ENCODE measurements at places on chromosomes 2 and 18.

DNA sequence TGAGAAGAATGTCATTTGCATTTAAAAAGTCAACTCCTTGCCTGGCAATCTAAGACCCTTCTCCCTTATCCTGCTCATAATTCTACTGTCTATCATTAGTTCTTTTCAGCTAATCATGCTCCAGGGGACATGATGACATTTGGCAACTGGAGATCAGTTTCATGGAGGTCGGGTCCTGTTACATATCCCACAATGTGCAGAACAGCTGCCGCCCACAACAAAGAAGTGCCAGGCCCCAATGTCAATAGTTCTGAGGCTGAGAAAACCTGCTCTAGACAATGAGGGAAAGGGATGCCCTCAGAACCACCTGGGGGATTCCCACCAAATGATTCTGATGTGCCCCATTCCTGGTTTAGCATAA, 53.4 kb upstream of the IL1RL1 start:
- DNase-seq: no peak

- no peak for DNase-seq
Observed at GRCh38 chr2:179338681-179339080, 74.0 kb upstream of the SESTD1 start.

DNA sequence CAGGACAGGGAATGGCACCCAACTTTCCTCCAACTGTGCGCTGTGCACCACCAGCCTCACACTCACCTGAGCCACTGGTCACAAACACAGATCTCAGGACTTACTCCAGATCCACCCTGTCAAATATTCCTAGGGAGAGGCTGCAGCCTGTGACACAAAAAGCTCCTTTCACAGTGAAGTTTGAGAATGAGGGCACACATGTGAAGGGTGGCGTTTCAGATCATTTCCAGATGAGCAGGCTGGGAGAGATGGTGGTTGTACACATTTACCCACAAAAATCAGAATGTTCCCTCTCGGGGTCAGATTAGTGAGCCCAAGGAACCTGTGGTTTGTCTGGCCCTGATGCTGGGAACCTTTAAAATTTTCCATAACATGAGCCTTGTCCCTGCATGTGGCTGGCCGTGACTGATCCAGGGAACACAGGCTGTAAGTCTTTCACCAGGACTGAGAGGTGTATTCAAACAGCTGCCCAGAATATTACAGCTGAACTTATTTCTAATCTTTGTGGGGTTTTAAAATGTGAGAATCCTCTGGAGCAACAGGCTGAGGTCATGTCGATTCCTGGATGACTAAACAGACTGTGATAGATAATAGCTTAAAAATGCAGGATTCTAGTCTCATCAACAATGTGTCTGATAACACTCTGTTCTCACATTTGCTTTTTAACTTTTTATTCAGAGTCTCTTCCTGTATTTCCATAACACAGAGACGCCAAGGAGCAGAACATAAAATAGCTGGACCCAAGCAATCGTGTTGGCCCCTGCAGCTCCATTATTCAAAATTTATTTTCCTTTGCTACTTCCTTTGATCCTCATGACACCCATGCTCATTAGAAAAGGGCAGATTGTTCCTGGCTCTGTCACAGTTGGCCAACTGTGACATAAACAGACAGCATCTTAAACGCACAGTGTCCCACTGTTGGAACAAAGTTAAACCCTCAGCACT, 35.5 kb downstream of the IL1R2 start:
- DNase-seq: no peak

GRCh38 chr2:151020411-151020810, 241.3 kb downstream of the RBM43 start:
- DNase-seq: no peak

GRCh38 chr2:231177156-231178025, 21.0 kb upstream of the ARMC9 start:
- no peak for DNase-seq

DNA sequence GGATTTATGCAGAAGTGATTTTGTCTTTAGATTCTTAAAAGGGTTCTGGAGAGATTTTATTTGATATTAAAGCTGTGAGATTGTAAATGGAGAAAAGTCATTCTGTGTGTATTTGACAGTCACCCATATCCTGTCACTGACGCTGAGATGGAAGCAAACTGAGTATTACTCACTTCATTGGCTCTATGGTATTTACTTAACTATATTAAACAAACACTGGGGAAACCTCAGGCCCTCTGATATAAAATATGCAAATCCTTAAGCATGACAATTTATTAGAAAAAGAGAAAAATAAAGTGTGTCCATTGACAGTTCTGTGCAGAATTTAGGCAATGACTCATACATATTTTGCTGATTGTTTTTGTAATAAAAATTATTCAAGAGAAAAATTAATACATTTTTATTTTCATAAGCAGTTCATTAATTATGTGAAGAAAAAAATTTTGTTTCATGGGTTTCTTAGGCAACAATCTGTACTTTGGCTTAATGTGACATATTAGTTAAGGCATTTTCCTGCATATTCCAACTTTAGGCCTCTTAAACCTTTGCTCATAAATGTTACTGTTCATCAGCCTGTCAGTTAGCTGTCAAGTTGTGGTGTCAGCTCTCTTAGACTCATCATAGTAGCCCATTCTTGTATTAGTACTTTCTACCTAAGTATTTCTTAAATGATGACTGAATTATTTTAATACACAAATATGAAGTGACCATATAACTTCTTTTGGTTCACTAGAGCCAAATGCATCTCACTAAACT, 99.9 kb downstream of the PARD3B start:
- DNase-seq: no peak

GRCh38 chr2:211181626-211182025, 625.2 kb downstream of the CPS1 start:
- DNase-seq: no peak

- no peak for DNase-seq
Observed at GRCh38 chr2:65300134-65300760, 72.6 kb downstream of the ACTR2 start.

- DNase-seq: no peak
Observed at GRCh38 chr2:208573569-208573968, 167.0 kb downstream of the PTH2R start.

DNA sequence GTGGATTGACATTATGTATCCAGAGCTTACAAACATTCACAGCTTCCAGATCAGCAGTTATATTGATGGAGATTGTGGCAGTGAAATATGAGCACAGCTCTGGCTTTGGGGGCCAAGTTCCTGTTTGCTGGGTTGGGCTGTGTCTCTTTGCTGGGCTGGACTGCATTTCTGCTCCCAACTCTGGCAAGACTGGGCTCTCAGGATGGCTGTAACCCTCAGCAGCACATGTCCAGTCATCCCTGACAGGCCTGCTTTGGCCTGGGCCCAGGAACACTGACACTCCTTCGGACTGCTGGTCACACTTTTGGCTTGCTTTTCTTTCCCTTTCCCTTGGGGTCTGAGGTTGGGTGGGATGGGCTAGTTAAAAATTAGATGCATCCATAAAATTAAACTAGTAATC, 17.9 kb upstream of the VPS4B start:
- DNase-seq: no peak

DNA sequence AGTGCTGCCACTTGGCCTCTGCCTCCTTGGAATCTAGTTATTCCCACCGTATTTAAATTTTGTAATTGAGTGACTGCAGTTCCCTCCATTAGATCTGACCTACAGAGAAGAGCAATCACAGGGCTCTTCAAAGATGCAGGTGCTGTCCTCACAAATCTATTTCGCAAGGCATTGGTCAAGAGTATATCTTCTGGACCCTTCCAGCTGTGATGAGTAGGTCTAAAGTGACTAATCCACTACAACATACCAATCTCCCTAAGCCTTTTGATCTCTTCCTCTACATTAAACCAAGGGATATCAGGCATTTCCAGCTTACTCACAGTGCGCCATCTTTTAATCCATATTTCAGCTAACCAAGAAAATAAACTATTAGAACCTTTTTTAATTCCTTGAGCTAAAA, 65.1 kb upstream of the COL3A1 start:
- no peak for DNase-seq

DNA sequence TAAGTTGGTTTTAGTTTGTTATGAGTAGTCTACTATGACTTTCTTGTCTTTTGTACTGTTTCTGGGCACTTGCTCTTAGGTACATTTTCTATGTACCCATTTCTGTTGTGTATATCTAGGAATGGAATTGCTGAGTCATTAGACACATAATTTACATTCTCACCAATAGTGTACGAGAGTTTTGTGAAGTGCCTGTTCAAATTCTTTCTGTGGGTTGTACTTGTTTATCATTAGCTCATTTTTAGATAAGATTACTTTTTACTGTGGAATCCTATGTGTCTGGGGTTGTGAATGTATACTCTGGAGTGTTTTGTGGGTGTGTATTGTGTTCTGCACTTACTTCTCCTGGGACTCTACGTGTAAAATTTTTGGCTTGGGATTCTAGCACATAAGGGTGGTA, 36.6 kb upstream of the CD28 start:
- DNase-seq: no peak

DNA sequence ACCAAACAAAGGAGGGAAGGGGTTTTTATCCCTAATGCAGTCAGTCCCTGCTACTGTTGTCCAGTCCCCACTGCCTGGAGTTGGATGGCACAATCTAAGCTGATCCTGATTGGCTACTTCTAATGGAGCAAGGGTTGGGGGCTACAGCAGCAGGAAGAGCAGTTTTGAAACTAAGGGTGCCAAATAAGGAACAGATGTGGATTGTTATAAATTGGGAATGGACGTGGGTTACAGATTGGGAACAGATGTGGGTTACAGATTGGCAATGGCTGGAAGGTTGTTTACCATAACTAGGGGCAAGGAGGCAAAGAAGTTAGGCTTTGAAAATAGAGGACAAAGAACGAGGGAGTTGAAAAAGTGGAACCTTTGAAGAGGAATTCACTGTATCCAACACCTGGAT, 16.0 kb upstream of the PROM2 start:
- no peak for DNase-seq

GRCh38 chr2:26650713-26651469, 9.7 kb upstream of the CIB4 start:
- DNase-seq: no peak

GRCh38 chr2:58046585-58047372, at the start of gene VRK2:
VRK2 (plus strand) TSS chr2:58046806; CDS start chr2:58048832, 2,026 bp downstream.
- peak; percentile 56 for DNase-seq

DNA sequence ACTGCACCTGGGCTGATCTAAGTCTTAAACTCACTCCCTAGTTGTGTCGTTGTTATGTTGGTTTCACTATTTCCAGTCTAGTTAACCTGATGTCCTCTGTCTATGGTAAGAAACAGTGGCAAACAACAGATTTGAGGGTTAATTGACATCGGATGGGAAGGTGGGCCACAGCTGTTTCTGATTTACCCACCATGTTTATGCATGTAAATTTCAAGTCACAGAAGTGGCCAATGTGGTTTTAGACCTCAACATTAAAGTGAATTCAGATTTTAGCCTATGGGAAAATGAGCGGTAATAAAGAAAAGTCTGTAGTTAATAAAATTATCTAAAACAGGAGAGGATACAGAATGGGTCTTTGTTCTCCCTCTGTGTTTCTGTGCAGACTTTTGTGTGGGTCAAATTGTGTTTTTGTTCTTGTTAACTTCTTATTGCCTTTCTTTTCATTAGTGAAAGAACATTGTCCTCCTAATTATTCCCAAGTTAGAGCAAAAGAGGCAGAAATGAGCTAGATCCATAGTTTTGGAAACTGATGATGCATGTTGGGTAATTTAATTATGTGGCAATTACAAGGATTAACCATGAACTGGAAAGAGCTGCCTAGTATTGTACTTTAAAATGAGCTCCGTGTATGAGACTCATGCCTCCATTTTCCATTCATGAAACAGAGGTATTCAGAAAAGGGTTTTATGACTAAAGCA, 83.2 kb downstream of the LAMA3 start:
- no peak for DNase-seq

GRCh38 chr18:23970161-23971096, 44.1 kb upstream of the TTC39C start:
- no peak for DNase-seq

DNA sequence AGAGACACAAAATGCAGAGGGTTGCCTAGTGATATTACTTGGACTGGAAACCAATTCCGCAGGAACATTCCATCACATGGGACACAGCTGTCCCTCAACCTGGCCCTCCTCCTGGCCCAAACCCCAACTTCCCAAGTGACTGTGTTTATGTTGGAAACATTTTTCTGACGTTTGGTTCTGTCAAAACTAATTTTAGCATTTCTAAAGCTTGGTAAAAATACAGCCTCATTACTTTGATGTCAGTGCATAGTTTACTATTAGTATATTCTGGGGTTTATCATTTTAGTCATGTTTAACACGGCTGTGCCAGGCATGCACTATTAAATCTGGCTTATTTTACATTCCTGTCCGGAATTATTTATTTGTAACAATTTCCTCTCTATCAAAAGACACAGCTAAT, 69.9 kb downstream of the GLI2 start:
- no peak for DNase-seq

GRCh38 chr2:26521913-26522180, 43.9 kb upstream of the OTOF start:
- no peak for DNase-seq

DNA sequence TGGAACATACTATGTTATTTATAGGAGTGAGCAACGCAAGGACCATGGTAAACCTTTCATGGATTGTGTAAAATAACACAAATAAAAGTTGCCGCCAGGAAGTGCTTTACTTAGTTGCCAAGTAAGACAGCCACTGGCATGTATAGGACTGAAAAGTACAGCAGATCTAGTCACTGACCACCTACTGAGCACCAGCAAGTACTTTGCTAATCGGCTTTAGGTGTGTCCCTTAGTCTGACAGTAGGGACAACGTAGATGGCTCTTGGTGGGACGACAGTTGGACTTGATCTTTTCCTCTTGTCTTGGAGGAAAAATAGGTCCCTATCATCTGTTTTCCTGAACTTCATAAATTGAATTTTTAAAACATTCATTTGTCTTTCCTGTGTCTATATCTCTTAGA, 13.6 kb upstream of the CXXC1 start:
- DNase-seq: no peak

DNA sequence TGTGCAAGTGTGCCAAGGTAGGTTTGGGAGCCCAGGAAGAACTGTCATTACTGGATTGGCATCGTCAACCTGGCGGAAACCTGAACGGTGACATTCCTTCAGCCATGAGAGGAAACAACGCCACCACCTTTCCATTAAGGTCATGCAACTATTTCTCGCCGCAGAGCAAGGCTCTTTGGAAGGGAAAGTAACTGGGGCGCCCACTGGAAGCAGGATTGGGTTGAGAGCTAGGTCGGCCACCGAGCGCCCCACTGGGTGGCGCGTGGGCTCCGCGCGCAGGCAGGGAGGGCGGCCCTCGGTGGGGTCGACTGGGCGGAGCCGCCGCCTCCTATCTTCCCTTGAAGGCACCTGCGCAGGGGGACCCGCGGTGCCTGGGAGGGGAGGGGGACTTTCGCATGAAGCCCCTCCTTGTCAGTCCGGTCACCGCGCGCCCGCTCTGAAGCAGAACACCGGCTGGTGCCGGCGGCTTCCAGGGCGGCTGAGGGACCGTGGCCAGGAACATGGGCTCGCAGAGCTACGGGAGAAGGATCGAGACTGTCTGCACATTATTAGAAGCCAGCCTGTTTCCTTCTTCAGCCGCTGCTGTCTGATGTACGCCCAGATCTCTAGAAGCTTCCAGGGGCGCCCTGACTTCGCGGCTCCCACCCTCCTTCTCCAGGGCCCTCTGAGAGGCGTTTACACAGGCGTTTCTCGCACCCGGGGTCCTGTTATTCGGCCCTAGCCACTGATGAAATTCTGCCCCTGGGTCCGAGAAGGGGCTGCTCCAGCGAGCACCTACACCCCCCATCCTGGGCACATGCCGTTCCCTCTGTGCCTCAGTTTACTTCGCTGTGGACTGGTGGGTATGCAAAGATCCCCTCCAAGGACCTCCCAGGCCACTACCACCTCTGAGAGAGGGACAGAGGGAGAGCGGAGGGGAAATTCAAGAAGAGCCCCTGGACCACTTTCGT, 27.3 kb upstream of the MAL start:
- DNase-seq: no peak

- no peak for DNase-seq
Observed at GRCh38 chr18:63829886-63830285, 54.7 kb downstream of the SERPINB7 start.

Measured in stimulated activated CD8-positive, alpha-beta memory T cell treated with anti-CD3 and anti-CD28 coated beads, Interleukin-4, amount 100 ng/mL, for 1 hour (primary cell).